Stimulated activated CD4-positive, alpha-beta T cell treated with anti-CD3 and anti-CD28 coated beads, Interleukin-1b, Interleukin-23, amount 100 ng/mL, for 4 hours (primary cell): ENCODE measurements at places on chromosomes 2 and 18.

- no peak for DNase-seq
These were observed 43.7 kb downstream of the FN1 start for GRCh38 chr2:215392164-215392563.

DNA sequence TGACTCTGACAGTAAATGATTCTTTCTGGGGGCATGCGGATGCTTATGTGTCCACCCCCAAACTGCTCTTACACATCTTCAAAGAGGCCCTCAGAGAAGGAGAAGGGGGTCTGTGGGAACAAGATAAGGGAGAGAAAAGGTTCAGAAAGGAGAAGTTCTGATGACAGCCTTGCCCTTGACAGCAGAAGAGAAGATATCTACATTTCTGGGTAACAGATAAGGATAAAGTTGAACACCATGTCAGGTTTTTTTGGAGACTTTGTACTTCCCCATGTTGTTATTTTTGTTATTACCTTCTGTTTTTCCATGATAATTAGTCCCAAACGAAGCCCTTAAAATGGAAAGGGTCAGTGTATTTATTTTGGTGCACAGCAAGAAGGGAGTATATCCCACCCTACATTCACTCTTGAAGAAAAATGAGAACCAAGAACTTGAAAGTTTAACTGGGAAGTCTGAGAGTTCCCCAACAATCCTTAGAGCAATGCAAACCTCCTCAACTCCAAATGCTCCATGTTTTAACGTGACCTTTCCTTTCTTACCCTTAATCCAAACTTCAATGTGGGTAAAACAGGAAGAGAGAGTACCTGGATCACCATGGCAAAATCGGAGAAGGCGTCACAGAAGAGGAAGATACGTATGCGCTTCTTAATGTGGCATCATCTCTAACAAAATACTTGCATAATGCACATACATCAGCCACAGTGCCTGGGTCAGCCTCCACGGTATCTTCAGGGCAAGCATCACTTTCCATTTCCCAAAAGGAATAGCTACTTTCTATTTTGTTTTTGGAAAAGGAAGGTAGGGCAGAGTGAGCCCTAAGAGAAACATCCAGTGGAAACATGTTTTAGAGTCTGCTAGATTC, 264.6 kb upstream of the STON1 start:
- DNase-seq = no peak

DNA sequence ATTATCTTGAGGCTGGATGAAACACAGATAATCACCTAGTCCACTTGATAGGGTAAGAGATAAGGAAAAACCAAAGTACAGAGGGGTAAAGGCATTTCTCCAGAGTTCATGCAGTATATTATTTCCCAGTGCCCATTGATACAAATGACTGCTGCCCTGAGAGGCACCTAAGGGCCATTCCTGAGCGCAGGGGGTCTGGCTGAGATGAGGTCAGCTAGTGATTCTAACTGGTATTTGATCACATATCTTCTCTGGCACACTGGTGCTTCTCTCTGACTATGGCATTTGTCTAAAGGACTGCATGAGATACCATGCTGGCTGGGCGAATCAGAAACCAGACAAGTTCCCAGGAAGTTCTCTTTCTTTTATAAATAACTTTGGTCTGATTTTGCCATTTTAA, 73.3 kb upstream of the TFCP2L1 start:
- DNase-seq = no peak

DNA sequence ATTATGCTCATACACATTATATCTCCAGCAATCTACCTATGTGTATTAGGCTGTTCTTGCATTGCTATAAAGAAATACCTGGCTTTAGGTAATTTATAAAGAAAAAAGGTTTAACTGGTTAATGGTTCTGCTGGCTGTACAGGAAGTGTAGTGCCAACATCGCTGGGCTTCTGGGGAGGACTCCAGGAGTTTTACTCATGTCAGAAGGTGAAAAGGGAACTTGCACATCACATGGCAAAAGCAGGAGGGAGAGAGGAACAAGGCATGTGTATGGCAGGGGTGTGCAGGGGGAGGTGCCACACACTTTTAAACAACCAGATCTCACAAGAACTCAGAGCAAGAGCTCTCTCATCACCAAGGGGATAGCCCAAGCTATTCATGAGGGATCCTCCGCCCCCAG, 715.4 kb upstream of the ZEB2 start:
- DNase-seq = no peak

DNA sequence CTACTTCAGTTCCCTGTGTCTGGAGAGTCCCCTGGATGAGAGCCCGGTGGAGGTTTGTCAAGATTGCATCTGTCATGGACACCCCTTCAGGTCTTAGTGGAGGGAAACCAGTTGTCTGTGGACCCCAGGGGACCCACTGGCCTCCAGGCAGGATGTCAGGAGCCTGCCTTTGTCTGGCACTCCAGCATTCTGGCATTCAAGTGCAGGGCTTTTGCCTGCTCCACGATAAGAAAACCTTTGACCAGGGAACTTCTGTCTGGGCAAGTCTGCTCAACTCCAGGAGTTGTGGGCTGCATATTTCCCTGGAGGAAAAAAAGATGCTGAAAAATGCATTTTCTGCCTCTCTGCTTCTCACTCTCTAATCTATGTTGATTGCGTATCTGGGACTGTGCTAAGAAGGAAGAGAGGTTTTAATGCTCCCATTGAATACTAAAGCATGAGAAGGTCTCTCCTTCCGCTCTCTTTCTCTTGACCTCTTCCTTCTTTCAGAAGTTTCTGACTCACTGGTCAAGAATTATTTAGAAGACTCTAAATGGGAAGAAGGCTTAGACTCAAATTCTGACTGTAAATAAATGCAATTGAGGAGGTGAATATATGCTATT, 104.5 kb downstream of the MMADHC start:
- no peak for DNase-seq

DNA sequence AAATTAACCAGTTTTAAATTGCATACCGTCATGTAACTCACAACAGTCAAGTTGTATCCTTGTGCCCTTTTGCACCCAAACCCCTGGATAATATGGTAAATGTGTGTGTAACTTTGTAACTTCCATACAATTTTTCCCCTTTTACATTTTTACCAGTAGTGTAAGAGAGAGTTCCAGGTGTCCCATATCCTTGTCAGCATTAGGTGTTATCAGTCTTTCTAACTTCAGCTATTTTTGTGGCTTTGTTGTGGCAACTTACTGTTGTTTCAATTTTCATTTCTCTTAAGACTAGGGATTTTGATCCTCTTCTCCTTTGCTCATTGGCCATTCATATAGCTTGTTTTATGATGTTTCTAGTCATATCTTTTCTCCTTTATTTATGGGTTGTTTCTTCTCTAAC, 94.6 kb downstream of the LCLAT1 start:
- DNase-seq = no peak

DNA sequence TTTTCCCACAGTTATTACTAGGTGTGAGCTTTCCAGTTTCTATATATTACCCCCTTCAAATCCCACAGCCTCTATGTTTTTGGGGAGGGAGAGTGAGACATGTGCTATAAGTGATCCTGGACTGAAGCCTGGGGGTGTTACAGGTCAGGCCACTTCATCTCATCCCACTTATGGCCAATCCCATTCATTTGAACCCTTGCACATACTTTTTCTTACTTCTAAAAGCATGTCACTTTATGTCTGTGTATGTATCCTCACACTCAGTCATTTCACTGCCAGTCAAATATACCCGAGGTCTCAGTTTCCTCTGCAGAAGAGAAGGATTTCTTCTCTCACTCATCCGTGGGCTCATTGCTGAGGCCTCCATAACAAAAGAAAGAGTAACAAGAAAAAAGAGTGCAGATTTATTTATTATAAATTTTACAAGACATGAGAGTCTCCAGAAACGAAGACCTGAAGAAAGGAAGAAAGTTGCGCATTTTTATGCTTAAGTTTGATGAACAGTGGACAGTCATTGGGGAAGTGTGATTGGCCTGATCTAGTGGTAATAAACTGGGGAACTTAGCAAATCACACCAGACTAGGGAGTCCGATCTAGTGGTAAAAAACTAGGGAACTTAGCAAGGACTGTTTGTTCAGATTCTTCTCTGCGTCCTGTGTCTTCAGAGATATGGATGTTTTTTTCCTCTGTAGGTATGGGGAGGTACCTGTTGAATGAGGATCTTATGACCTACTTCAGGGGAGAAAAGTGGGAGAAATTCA, 52.1 kb downstream of the ICOS start:
- DNase-seq = no peak

GRCh38 chr2:104375206-104375605, 478.7 kb upstream of the POU3F3 start:
- DNase-seq = no peak

DNA sequence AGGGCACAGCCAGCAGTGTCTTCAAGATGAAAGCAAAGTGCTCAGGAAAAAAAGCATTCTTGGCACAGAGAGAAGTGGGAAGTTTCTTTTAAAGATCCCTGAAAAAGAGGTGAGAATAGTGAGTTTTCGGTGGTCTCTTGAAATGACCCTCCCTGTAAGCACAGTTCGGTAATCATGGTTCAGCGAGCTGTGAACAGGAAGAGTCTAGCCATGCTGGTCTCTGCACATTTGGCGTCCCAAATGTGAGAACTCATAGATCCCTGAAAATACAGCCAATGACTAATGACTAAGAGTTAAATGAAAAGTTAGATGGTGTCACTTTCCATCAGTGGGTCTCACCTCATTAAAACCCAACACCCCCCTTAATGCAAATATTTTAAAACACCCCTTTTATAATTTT, 3.4 kb downstream of the IL1R1 start:
- no peak for DNase-seq

DNA sequence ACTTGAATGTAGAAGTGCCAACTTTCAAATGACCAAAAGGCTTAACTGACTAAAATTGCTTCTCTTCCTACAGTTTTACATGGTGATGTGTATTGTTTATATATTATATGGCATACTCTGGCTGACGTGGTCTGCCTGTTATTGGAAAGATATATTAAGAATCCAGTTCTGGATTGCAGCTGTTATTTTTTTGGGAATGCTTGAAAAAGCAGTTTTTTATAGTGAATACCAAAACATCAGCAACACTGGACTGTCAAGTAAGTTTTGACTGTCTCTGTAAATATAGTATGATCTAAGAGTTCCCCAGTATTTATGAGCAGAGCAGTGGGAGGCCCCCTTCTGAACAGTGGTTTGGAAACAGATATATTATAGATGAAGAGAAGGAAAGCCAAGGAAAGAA, 26.2 kb downstream of the TMEM87B start:
- DNase-seq = no peak

GRCh38 chr2:6535572-6535971, 330.1 kb downstream of the CMPK2 start:
- DNase-seq = no peak

GRCh38 chr2:200373973-200374416, 67.5 kb downstream of the SPATS2L start:
- peak; percentile 28 for DNase-seq

DNA sequence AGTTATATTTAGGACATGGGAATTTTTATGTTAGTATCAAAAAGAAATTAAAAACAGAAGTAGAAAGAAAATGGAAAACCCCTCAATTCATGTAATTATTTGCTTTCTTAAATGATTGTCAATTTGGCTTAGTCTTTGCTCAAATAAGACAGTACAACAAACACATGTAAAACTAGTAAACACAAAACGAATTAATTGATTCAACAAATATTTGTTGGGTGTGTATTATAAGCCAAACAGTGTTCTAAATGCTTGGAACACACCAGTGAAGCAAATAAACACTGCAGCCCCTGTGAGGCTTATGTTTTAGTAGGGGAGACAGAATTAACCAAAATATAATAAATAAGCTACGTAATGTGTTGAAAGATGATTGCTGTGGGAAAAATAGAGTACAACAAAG, 234.5 kb upstream of the STON1 start:
- DNase-seq = no peak

DNA sequence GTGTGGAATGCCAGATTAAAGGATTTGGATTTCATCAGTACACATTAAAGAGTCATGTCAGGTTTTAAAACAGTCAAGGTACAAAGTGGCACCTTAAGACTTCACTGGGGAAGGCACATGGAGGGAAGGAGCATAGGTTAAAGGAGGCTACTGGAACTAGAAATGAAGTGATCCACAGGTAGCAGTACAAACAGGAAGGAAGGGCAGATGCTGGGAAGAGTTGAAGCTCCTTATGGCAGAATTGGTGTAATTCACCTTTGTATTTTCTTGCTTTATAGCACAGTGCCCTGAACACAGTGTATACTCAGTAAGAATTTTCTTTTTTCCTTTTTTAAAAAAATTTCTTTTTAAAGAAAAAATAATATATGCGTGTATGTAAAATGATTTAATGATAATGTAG, 177.1 kb downstream of the BABAM2 start:
- no peak for DNase-seq

GRCh38 chr2:47177043-47177565, 22.0 kb upstream of the STPG4 start:
- no peak for DNase-seq

- DNase-seq = no peak
These were observed 44.5 kb downstream of the PTH2R start for GRCh38 chr2:208451061-208451460.

DNA sequence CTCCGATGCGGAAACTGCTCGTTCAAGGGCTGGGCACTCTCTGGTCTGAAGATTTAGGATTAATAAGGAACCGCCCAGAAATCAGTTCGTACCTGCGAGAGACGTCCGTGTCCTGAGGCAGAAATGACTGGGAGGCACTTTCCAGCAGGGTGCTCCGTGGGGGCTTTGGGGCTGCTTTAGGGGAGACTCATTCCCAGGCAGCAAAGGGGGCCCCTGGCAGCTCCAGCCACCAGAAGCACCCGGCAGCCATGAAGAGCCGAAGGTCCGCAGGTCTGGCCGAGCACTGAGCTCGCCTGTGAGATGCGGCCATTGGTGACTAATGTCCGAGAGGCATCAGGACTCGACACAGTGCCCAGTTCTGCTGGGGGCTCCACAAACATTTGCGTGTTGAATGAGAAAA, 20.9 kb downstream of the KCNG2 start:
- DNase-seq = no peak

- DNase-seq = no peak
These were observed 165.5 kb downstream of the GLI2 start for GRCh38 chr2:120901201-120901600.

GRCh38 chr18:27860011-27860410, 316.9 kb downstream of the CDH2 start:
- no peak for DNase-seq

GRCh38 chr2:96969321-96969720, 17.1 kb downstream of the FAM178B start:
- DNase-seq = no peak

- no peak for DNase-seq
These were observed 250.5 kb downstream of the HDAC4 start for GRCh38 chr2:239150125-239151011.

GRCh38 chr2:49240608-49241007, 86.3 kb upstream of the FSHR start:
- DNase-seq = no peak

GRCh38 chr18:61605376-61606067, 272.3 kb downstream of the CDH20 start:
- no peak for DNase-seq

- no peak for DNase-seq
These were observed 19.5 kb upstream of the SLC9A4 start for GRCh38 chr2:102453501-102453900.

GRCh38 chr2:216692636-216693413, 2.5 kb downstream of the IGFBP5 start:
- peak; percentile 63 for DNase-seq
